Pulmonary artery endothelial cell (primary cell): ENCODE measurements at places on chromosomes 12 and 14.

DNA sequence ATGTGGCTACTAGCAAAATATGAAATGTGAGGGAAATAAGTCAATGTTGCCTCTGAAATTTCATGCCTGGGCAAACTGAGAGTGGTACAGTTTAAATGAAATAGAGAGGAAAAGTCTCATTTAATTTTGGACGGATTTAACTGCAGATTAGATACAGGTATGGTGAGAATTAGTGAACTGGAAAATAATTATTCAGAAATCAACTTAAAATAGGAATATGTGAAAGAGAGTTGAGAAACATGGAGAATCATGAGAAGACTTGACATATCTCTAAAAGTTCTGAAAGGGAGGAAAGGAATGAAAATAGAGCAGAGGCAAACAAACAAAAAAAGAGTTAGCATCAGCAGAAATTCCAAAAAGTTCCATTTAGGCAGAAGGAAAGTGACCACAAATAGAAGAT is 33.5 kb upstream of the BMAL2 start:
- DNase-seq = no peak

DNA sequence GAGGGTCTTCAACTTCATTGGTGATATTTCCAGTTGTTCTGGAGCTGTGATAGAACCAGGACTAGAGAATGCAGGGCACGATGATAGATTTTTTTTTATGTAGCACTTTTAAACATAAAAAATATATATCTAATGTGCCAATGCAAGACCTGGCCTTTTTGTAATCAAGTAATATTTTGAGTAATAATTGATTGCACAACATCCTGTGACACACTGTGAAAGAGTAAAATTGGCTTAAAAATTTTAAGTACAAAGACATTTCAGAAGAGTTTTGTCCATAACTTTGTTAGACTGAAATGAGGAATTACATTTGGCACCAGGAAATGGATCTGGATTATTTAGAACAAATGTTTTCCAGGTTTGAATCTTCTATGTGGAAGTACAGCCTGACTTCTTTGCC is 22.1 kb downstream of the PRKCH start:
- no peak for DNase-seq

- no peak for DNase-seq
Measured at GRCh38 chr14:49218436-49219092, 367.6 kb downstream of the RPS29 start.

GRCh38 chr12:105033851-105034250 is 47.7 kb downstream of the NOPCHAP1 start:
- DNase-seq = no peak

GRCh38 chr14:68951035-68951797 is 27.9 kb downstream of the ACTN1 start:
- DNase-seq = no peak

- DNase-seq = no peak
Measured at GRCh38 chr14:75811136-75811829, 150.2 kb downstream of the TTLL5 start.

GRCh38 chr12:93536766-93537488 is 35.5 kb upstream of the SOCS2 start:
- no peak for DNase-seq

DNA sequence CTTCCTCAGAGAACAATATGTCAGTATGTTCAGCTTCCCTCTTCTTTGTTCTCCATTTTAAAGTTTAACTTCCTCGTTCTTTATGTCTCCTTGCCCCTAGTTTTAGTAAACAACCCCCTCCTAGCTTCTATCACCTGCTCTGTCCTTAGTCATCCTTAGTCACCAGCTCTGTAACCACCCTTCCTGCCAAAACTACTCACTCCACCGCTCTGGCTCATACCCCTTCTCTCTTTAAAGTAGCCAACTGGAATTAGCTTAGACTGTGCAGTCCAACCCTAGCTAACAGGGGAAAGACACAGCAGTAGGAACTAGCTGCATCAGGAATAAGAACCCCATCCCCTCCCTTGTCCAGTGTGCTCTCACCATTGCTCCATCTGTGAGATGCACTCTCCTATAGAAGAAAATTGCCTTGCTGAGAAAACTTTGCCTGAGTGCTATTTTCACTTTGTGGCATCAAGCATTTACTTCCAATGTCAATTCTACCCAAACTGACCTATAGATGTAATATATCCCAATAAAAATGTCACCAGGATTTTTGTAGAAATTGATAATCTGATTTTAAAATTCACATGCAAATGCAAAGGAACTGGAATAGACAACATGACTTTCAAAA is 603.2 kb downstream of the C12orf50 start:
- no peak for DNase-seq

GRCh38 chr12:72777806-72778205 is 505.6 kb downstream of the TRHDE start:
- no peak for DNase-seq

DNA sequence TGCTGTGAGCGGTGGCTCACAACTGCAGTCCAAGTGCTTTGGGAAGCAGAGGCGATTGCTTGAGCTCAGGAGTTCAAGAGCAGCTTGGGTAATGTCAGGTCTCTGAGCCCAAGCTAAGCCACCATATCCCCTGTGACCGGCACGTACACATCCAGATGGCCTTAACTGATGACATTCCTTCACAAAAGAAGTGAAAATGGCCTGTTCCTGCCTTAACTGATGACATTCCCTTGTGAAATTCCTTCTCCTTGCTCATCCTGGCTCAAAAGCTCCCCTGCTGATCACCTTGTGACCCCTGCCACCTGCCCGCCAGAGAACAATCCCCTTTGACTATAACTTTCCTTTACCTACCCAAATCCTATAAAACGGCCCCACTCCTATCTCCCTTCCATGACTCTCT is 48.6 kb downstream of the SLC25A47 start:
- DNase-seq = no peak

GRCh38 chr14:36976571-36977023 is 195.8 kb downstream of the SLC25A21 start:
- no peak for DNase-seq

- peak; percentile 87 for DNase-seq
Measured at GRCh38 chr12:20350495-20350894, 17.8 kb upstream of the PDE3A start.

GRCh38 chr12:51172515-51173431 is at the start of gene TFCP2:
Gene TFCP2, minus strand, starts transcription at chr12:51173135. Its CDS starts 713 bp downstream, at chr12:51172422.
- peak; percentile 94 for DNase-seq

DNA sequence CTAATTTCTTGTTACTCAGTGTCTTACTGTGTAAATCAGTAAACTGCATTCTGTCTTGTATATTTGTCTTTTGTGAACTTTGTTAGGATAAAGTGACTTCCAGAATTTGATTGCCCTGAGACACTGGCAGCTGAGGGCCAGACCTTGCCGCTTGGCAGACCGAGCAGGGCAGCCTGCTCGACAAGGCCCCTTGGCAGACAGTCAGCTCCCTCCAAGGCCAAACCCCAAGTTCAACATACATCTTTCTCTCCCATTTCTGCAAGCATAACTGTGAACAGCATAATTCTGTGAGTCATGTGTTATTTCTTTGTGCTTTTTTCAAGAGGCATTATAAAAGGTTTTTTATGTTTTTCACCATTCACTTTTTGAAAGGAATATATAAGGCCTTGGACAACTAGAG is 39.2 kb upstream of the BMAL2 start:
- DNase-seq = no peak

- DNase-seq = no peak
Measured at GRCh38 chr14:70189456-70190077, 816 bp upstream of the SLC8A3 start.

DNA sequence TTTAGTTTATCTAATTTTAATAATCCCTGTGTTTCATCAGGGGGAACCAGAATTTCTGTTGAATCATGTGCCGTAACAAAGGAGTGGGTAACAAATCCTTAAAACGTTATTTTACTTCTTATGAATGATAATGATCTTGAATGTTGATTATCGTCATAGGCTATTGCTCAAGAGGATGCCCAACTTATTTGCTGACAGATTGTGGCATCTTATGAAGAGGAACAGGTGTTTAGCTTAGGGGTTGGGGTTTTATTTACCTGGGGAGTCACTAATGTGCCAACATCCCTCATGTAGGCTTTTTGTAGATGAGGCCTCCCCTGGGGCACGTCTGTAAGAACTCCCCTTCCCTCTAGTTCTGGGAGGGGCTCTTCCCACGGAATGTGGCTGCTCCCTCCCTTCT is 32.4 kb upstream of the TMX1 start:
- no peak for DNase-seq

GRCh38 chr14:37262649-37263048 is 64.9 kb downstream of the MIPOL1 start:
- DNase-seq = no peak

GRCh38 chr14:22540811-22541360 is 48.1 kb downstream of the DAD1 start:
- DNase-seq = no peak

DNA sequence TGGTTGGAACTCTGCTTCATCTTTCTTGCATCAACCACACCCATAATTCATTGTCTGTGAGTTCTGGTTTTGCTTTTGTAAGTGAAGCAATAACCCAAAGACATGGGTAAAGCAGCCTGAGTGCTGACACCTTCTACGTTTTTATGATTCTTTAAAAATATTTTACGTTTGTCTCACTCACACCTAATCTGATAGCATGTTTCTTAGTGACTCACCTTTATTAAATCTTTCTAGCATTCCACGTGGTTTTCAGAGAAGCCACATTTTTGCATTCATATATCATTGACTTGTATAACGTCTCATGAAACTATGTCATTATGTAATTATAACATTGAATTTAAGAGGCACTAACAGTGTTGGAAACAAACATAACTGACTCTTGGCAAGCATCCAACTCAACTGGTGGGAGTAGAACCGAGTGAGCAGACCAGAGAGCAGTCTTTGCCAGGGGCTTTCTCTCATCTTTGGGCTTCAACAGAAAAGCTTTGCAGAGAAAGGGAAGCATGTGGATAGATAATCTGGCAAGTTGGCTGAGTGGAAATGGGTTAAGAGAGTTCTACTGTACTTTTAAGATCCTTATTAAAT is 118.8 kb downstream of the TPH2 start:
- DNase-seq = no peak

DNA sequence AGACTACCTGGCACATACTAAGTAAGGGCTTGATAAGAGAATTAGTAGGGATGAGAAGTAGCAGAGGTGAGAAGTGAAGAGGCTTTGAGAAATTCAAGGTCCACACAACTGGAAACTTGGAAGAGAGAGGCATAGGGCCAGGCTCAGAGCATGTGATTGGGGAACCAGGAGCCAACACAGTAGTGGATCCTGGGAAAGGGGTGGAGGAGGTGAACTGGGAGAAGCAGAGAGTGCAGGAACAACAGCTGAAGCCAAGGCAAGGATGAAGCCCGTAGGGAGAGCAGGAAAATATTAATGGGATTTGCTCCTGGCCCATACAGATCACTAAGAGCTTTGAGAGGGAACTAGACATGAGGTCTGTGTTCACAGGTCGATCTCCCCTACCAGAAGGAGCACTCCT is 1.4 kb upstream of the ITGB7 start:
- no peak for DNase-seq

DNA sequence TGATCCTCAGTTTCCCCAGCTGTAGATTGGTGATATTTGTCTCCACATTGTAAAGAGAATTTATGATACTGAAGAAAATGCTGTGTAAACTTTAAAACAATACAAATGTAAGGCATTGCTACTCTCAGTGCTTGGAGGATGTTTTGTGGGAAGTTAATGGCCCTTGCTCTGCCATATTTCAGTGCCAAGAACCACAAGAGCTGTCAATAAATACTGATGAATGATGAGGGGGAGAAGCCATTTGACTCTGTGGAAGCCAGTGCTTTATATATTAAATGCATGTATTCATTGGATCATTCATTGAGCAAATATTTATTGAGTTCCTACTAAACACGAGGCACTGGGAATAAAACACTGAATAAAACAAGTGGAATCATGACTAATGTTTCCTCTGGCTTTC is 30.8 kb downstream of the CACNA1C start:
- DNase-seq = no peak

- no peak for DNase-seq
Measured at GRCh38 chr14:41298328-41298690, 308.4 kb upstream of the LRFN5 start.

GRCh38 chr12:14577344-14577743 is 9.7 kb upstream of the PLBD1 start:
- no peak for DNase-seq

- no peak for DNase-seq
Measured at GRCh38 chr12:62800707-62801400, 134.1 kb downstream of the PPM1H start.

DNA sequence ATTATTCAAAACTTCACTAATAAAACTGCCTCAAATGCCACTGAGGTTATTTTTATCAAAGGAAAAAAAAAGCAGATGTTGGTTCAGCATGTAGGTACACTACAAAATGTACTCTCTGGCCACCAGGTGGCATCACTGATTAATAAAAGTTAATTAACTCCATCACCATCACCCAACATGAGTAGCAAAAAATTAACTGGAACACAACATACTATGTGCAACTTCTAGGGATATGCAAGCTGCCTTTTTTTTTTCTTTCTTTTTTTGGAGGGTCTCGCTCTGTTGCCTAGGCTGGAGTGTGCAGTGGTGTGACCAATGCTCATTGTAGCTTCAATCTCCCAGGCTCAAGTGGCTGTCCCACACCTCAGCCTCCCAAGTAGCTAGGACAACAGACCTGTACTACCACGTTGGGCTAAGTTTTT is 43.8 kb upstream of the NR2C1 start:
- peak; percentile 54 for DNase-seq

GRCh38 chr14:100037353-100037752 is 27.9 kb upstream of the EVL start:
- no peak for DNase-seq

DNA sequence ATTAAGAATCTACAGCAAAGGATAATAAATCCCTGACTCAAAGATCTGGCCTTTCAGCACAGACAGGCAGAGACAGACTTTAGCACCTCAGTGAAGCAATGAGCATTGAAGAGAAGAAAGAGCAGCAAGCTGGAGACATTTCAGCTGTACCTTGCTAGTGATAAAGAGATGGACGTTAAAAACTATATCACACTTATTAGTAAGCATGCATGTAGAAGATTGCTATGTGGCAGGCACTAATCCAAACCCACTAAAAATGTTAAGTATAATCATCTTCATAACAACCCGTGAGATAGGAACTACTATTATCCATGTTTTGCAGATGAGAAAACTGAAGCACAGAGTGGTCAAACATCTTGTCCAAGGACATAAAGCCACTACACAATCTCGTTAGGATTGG is 1538.3 kb upstream of the FLRT2 start:
- no peak for DNase-seq

DNA sequence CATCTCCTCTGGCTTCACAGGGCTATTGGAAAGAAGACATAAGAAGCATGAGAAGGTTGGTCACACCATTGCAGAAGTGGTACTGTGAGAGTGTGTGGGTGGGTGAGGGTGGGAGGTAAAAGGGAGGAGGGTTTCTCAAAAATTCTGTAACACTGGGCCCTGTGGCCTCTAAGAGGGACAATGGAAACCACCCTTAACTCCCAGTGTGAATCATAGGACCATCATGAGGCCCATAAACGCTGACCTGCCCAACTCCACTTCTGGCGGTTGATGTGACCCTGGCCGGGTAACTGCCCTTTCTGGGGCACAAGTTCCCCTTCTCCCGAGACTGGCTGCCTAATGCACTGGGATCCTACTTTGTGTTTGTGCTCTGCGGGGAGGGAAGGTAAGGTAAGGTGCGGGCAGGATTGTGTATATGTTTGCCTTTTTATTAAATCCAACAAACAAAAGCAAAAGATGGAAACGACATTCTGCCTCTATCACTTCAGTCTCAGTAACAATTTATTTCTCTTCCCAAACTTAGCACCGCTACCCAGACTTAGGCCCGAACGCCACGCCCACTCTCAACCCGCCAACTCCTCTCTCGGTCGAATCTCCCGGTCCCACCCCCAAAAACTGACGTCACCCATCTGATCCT is 551 bp downstream of the METTL1 start:
- DNase-seq = peak; percentile 58

- DNase-seq = no peak
Measured at GRCh38 chr12:6324936-6325750, 14.7 kb downstream of the PLEKHG6 start.

- DNase-seq = no peak
Measured at GRCh38 chr12:15532364-15532977, 210.2 kb downstream of the PTPRO start.
